RPMI7951 (cell line): ENCODE measurements at places on chromosomes 2 and 18. TPM values are rescaled to one million over a fixed set of nuclear protein-coding genes. Genes with fewer than 3 reads are reported as not detected.
A peak's percentile ranks its signal among the peaks of the same experiment; 100 is the strongest.

DNA sequence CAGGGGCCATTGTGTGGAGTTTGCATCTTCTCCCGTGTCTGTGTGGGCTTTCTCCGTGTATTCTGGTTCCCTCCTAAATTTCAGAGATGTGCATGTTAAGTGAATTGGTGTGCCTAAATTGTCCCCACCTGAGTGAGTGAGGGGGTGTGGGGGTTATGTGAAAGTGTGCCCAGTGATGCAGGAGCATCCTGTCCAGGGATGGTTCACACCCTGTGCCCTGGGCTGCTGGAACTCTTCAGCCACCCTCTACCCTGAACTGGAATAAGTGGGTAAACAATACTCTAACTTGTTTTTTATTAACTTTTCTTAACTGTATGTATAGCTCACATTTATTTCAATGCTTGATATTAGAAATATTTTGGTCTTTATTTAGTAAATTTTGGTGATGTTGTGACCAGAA is 56.0 kb downstream of the UBE2E3 start:
- DNase-seq, result no peak

Gene ONECUT2
- total RNA-seq, result 0.10 and 0.12 TPM in 2 replicates

DNA sequence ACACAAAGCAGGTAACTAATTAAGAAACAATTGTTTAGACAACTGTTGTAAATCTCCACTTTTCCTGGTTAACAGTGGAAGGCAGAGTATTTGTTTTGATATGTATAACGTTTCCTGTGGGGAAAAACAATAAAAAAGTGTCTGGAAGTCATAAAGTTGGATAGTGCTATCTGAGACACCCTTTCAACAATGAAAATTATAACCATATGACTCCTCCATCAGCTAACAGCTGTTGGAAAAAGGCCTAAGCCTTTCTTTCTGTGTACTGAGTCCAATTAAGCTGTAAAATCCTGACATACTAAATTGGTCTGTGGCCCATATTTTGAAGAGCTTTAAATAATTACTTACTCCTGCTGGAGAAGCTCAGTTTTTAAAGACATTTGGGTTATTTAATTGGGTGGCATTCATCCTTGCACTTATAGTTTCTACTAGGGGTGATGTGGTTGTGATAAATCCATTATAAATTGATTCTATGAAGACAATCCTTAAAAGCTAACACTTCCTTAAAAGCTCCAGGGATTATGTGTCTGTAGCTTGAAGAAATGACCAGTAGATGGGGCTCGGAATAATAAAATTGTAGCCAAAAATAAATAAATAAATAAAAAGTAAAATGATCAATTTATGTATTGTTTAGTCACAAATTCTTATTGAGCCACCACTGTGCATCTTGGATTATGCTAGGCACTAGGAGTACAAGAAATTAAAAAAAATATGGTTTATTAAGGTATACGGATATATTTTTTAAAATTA is 698.1 kb upstream of the NXPH2 start:
- DNase-seq, result no peak

- DNase-seq, result no peak
Observed at GRCh38 chr2:205967391-205968075, 118.4 kb downstream of the INO80D start.

- no peak for DNase-seq
Observed at GRCh38 chr2:237150831-237151375, 65.2 kb downstream of the COPS8 start.

Gene STEAP3
- total RNA-seq, result 27.3 and 32.2 TPM in 2 replicates

- no peak for DNase-seq
Observed at GRCh38 chr2:209960045-209960444, 42.4 kb upstream of the RPE start.

DNA sequence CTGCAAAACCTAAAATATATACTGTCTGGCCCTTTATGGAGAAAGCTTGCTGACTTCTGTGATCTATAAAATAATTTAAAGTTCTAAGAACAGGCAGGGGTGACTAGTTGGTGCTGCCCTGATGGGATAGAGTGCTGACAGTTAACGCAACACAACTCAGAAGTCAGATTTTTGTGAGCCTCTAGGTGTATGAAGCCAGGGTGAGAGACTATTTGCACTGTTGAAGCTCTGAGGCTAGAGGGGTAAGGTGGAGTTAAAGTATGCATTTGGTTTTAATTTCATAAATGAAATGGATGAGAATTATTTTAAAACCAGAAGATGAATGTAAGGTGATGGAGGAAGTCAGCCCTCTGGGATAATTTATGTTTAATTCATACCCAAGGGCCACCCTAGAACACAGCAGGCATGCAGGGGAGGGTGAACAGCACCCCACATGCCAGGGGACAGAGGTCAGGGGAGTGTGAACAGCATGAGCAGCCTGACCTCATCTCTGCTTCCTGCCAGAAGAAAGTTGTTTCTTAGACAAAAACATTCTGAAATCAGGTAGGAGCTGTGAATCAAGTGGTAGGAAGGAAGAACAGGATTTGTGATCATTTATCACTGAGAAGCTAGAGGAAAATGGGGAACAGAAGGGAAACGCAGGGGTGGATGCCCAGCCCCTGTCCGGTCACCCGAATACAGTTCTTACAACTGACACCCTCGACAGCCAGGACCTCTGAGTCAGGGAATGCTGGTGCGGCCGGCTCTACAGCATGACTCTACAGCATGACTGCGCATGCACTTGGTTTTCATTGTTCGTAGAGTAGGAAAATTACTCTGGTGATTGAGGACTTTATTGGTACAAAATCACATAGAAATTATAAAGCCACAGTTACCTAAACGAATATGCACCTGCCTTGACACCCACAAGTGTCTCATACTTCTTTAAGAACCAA is 93.1 kb downstream of the MBP start:
- no peak for DNase-seq

GRCh38 chr2:98175811-98176210 is 88.8 kb downstream of the VWA3B start:
- no peak for DNase-seq

DNA sequence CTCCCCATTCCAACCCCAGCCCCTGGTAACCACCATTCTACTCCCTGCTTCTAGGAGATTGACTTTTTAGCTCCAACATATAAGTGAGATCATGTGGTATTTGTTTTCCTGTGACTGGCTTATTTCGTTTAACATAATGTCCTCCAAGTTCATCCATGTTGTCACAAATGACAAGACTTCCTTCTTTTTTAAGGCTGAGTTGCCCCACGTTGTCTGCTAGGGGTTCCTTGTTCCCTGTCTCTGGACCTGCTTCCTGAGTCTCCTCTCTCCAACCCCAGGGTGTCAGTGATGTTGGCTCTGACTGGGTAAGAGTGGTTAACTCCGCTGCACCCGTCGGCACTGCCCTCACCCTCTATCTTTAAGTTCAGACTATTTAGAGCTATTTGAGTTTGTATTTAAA is 175.2 kb downstream of the SH3RF3 start:
- no peak for DNase-seq

DNA sequence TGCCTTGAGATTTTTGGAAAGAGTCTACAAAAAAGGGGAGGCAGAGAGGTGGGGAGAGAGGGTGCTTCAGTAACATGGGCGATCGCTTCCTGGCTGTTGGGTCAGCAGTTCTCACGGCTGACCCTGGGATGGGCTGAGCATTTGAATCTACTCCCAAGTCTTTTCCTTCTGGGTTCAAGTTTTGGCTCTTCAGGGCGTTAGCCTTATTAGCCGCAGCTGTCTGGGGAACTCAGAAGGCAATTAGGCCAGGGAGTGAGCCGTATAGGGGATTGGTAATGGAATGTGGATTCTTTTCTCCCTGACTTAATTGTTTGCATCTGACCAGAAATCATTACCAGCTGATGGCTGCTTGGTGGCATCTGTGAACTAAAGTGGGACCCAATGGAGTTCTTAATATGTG is 250.5 kb upstream of the SKOR2 start:
- DNase-seq, result no peak

DNA sequence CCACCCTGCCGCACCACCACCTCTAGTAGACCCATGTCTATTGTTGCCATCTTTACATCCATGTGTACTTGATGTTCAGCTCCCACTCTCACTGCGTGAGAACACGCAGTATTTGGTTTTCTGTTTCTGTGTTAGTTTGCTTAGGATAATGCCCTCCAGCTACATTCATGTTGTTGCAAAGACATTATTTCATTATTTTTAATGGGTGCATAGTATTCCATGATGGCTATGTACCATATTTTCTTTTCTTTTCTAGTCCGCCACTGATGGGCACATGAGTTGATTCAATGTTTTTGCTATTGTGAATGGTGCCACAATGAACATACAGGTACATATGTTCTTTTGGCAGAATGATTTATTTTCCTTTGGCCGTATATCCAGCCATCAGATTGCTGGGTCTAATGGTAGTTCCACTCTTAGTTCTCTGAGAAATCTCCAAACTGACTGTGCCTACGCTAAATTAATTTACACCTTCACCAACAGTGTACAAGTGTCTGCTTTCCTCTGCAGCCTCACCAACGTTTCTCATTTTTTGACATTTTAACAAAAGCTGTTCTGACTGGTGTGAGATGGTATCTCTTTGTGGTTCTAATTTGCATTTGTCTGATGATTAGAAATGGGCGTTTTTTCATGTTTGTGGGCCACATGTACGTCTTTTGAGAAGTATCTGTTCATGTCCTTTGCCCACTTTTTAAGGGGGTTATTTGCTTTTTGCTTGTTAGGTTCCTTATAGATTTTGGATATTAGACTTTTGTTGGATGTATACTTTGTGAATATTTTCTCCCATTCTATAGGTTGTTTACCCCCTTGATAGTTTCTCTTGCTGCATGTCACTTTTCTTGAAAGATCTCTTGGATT is 10.5 kb upstream of the ZNF513 start:
- DNase-seq, result no peak

Gene C2orf80
- not detected in 2 replicates for total RNA-seq

DNA sequence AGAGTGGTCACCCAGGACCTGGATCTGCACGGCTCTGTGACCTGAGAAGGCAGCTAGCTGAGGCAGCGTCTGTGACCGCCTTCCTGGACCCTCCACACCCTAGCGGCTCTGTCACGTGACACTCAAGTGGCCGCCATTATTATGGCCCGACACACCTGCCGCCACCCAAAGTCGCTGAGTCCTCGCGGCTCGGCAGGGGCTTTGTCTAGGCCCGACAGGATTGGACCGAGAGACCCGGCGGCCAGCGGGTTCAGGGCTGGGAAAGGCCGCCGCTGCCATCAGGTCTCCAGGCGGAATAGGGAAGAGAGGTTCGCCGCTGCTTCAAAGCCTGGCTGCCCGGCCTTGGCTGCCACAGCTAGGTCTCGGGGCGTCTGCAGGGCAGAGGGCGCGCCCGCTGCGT is 1162.5 kb upstream of the LRRTM1 start:
- no peak for DNase-seq

- peak; percentile 69 for DNase-seq
Observed at GRCh38 chr18:58493516-58494253, 135.2 kb downstream of the ALPK2 start.

GRCh38 chr18:13183359-13183758 is 35.2 kb upstream of the LDLRAD4 start:
- no peak for DNase-seq

DNA sequence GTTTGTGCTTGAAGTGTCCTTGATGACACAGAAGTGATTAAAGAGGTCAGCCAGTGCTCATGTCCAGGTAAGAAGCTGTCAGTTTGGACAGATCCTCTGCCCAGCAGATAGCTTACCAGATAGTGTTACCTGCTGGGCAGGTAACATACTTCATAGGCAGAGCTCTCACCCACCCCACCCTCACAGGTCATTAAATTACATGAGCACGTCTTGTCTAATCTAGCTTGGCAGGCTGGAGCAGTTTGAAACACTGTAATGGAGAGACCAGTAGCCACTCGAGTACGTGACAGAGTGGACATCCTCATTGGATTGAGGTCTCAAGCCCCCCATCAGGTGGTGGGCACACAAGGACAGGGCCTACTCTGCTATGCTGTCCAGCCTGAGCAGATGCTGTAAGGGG is 27.1 kb downstream of the TTC32 start:
- DNase-seq, result no peak

Gene GYPC
- total RNA-seq, result 185 and 192 TPM in 2 replicates

- peak; percentile 92 for DNase-seq
Observed at GRCh38 chr2:43027097-43027873, 199.1 kb downstream of the ZFP36L2 start.

DNA sequence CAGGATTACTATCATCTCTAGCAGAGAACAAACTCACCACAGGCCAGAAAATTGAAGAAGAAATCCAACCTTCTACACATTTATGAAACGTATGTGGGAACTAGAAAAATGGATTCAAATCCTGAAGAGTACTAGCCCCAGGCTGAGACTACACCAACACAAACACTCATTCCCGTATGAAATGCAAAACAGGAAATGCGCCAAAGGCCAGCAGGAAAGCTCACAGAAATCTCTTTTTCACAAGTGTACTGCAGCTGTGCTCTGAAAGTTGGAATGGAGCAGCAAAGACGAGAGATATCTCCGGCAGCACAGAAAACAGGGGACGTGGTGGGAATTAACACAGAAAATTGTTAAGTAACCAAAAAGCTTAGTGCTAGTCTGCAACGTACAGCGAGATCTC is 913.5 kb downstream of the TDRD15 start:
- no peak for DNase-seq

DNA sequence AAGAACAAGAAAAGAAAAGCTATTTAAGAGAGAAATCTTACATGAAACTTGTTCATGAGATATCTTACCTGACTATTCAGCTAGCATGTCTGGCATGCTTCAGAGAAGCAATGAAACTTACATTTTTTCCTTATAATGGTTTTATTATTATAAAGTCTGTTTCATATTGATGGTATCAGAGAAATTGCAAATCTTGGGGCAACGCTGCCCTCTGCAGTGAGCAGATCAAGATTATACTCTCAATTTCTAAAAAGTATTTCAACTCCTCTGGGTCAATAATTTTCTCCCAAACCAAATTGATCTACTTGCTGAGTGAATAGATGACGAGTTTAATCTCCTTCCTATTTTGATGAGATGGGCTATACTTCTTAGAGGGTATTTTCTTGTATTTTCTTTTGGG is 235.6 kb downstream of the NUP35 start:
- no peak for DNase-seq

- peak; percentile 54 for DNase-seq
Observed at GRCh38 chr18:49966090-49966489, 152.8 kb upstream of the ACAA2 start.

Gene KCNG2
- not detected in 2 replicates for total RNA-seq

Gene ARHGAP15
- 1.9 and 2.8 TPM in 2 replicates for total RNA-seq

DNA sequence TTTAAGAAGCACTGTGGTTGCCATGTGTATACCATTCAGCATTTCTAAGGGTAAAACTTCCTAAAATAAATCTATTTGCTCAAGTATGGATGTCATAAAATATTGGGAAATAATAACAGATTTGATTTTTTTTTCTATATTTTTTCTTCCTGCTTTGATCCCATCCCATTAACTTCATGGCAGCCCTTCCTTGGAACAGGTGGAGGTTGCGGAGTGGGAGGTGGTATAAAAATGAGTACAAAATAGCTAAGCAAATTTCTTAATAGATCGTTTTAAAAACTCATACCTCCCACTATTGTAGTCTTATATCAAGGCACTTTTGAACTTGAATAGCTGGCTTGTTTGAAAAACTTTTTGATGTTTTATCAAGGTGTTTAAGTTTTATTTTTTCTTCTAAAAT is 152.1 kb upstream of the KYNU start:
- DNase-seq, result no peak

DNA sequence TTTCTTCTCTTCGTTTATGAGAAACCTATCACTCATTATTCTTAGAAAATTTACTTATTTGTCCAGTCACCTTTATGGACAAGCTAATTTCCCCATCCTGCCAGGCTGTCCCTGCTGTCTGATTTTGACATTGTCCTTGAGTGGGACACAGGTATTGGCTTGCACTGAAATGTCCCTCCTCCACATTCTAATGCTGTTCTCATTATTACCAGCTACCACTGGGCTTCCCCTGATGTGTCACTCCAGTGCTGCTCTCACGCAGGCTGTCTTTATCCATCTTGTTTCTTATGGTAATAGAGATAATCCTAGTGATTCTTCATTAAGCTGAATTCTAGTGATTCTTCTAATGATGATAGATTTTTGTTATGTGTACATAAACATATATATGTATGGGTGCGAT is 48.1 kb upstream of the RBMS1 start:
- DNase-seq, result no peak
